Endothelial cell of umbilical vein (primary cell): ENCODE measurements at places on chromosomes 5 and 9. TPM values are rescaled to one million over a fixed set of nuclear protein-coding genes. Genes with fewer than 3 reads are reported as not detected.

DNA sequence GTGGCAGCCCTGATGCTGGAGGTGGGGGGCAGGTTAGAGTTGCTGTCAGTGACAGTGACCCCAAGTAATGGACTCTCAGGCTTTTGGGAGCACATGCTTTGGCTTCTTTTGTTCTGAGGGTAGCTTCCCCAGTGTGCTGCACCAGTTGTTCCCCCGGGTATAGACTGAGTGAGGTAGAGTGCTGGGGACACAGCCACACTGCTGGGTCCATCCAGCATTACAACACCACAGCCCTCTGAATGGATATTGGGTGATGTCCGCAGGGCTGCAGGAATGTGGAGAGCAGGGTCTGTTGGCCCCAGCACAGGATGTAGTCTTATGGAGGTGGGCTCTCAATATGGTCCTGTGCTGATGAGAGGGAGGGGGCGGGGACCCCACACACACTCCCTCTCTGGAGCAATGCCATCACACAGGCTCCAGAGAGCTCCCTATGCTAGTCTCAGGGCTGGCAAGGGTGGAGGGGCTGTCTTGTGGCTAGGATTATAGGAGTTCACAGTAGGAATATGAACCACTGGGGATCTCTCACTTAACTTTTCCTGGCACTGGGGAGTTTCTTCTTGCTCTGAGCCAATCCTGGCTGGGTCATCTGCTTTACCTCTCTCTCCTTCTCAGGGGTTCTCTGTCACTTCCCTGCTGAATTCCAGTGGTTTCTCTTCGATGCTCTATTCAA, 20.7 kb downstream of the OSMR start:
- H3K4me1 ChIP-seq = peaks cover 5% of the 10 kb centered on the region
- no peaks in the 10 kb centered on the region for H3K36me3 ChIP-seq
- H3K4me3 ChIP-seq = no peak overlapping the region
- no peak overlapping the region for H3K27ac ChIP-seq

GRCh38 chr5:173498286-173498685, 118.2 kb downstream of the BOD1 start:
- no peaks in the 10 kb centered on the region for H3K27me3 ChIP-seq
- H3K4me3 ChIP-seq = no peak overlapping the region
- no peak overlapping the region for H3K27ac ChIP-seq
- H3K4me1 ChIP-seq = no peaks in the 10 kb centered on the region
- no peaks in the 10 kb centered on the region for H3K36me3 ChIP-seq

DNA sequence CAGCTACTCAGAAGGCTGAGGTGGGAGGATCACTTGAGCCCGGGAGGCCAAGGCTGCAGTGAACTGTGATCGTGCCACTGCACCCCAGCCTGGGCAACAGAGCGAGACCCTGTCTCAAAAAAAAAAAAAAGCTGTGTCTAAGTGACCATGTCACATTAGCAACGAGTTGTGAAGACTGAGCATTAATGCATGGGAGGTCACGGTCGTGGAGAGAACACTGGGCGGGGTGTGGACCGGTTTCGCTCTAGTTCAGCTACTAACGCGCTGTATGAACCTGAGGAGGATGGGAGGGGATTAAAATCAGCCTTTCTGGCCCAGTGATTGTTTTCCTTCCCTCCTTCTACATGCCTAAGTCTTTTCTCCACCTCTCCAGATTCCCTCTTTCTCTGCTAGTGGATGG, 56.7 kb upstream of the CARTPT start:
- H3K27ac ChIP-seq = no peak overlapping the region
- H3K4me1 ChIP-seq = no peaks in the 10 kb centered on the region
- no peak for DNase-seq
- no peaks in the 10 kb centered on the region for H3K36me3 ChIP-seq
- no peak overlapping the region for H3K4me3 ChIP-seq
- H3K27me3 ChIP-seq = peaks cover 2% of the 10 kb centered on the region

GRCh38 chr9:36913393-36914211, 120.5 kb downstream of the PAX5 start:
- no peak overlapping the region for H3K4me3 ChIP-seq
- H3K27me3 ChIP-seq = no peaks in the 10 kb centered on the region
- H3K36me3 ChIP-seq = no peaks in the 10 kb centered on the region
- no peak overlapping the region for H3K27ac ChIP-seq

GRCh38 chr5:50730841-50731240, 64.4 kb downstream of the PARP8 start:
- H3K27me3 ChIP-seq = no peaks in the 10 kb centered on the region
- no peak overlapping the region for H3K27ac ChIP-seq
- no peaks in the 10 kb centered on the region for H3K36me3 ChIP-seq
- no peak overlapping the region for H3K4me3 ChIP-seq
- DNase-seq = no peak

The PDE6A gene
- not detected in 2 replicates for polyA plus RNA-seq

- H3K4me1 ChIP-seq = no peaks in the 10 kb centered on the region
- no peak overlapping the region for H3K27ac ChIP-seq
- H3K27me3 ChIP-seq = no peaks in the 10 kb centered on the region
- no peaks in the 10 kb centered on the region for H3K36me3 ChIP-seq
Observed at GRCh38 chr5:158140120-158140731, 281.3 kb upstream of the CLINT1 start.

The GARIN3 gene
- not detected in 2 replicates for polyA plus RNA-seq

The PCDHB16 gene
- polyA plus RNA-seq = 0.18 and 0.33 TPM in 2 replicates

- H3K27me3 ChIP-seq = peaks cover 8% of the 10 kb centered on the region
- no peak overlapping the region for H3K4me3 ChIP-seq
- no peak for DNase-seq
Observed at GRCh38 chr5:135157421-135158313, 123.6 kb upstream of the PITX1 start.

DNA sequence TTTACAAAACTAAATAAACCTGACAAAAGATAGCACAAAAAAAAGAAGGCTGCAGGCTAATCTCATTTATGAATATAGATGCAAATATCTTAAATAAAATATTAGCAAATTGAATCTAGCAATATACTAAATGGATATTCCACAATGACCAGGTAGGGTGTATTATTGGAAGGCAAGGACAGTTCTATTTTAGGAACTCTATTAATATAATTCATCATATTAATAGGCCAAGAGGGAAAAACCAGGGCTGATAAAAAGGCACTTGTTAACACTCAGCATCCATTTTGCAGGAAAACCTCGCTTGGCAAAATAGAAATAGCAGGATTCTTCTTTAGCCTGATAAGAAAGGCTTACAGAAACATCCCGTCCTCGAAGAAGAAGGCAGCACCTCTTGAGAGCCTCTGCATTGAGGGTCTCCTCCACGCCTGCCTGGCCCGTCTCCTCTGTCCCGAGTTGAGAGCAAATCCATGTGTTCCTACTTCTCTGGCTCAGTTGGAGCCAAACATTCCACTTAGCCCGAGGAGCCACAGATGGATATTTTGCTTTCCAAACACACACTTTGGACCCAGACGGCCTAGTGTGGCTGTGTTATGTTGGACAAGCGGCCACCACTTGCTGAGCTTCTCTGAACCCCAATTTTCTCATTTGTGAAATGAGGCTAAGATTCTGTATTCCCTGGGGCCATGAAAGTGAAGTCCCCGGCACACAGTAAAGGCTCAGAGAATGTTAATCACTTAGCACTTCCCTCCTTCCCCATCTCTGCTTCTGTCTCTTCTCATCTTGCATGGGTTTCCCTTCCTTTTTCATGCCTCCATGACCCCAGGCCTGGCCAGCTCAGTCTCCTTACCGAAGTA, 181.8 kb upstream of the MVB12B start:
- H3K4me3 ChIP-seq = no peak overlapping the region
- H3K27me3 ChIP-seq = peaks cover 3% of the 10 kb centered on the region
- no peaks in the 10 kb centered on the region for H3K4me1 ChIP-seq

- no peak overlapping the region for H3K27ac ChIP-seq
- no peaks in the 10 kb centered on the region for H3K27me3 ChIP-seq
- peaks cover 3% of the 10 kb centered on the region for H3K4me1 ChIP-seq
- H3K4me3 ChIP-seq = no peak overlapping the region
- no peak for DNase-seq
- H3K36me3 ChIP-seq = peaks cover 2% of the 10 kb centered on the region
Observed at GRCh38 chr9:16545639-16546038, 324.8 kb downstream of the BNC2 start.

- no peaks in the 10 kb centered on the region for H3K27me3 ChIP-seq
- no peak overlapping the region for H3K4me3 ChIP-seq
- no peak for DNase-seq
- no peaks in the 10 kb centered on the region for H3K36me3 ChIP-seq
Observed at GRCh38 chr9:123741214-123741613, 188.7 kb downstream of the DENND1A start.

- H3K27me3 ChIP-seq = no peaks in the 10 kb centered on the region
- H3K36me3 ChIP-seq = no peaks in the 10 kb centered on the region
- no peak overlapping the region for H3K27ac ChIP-seq
Observed at GRCh38 chr9:134915046-134915985, 2.4 kb downstream of the FCN1 start.

DNA sequence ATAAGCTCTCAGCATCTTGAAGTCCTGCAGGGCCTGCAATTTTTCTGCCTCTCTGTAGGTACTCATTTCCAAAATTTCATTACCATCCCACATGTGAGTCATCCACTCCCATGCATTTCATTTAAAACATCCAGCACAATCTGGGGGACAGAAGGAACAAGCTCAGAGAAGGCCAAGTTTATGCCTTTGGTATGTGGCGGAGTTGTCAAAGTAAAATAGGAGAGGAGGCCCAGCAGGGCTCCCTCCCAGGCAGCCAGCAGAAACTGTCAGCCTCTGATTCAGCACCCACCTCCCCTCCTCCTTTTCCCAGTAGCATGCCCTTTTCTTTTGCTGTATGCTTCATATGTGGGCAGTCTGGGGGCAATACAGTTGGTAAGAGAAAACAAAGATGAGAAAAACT, 126.4 kb upstream of the ZNF366 start:
- peaks cover 5% of the 10 kb centered on the region for H3K4me1 ChIP-seq
- H3K4me3 ChIP-seq = no peak overlapping the region
- no peak overlapping the region for H3K27ac ChIP-seq
- no peak for DNase-seq
- H3K36me3 ChIP-seq = no peaks in the 10 kb centered on the region

DNA sequence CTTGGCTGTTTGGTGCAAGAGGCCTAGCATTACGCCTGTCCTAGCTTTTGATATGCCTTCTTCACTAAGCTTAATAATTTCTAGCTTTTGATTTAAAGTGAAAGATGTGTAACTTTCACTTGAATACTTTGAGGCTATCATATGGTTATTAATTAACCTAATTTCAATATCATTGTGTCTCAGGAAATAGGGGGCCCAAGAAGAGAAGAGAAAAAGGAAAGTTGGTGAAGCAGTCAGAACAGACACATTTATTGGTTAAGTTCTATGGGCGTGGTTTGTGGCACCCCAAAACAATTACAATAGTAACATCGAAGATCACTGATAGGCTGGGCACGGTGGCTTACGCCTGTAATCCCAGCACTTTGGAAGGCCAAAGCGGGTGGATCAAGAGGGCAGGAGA, 40.9 kb upstream of the F2RL2 start:
- no peak overlapping the region for H3K27ac ChIP-seq
- H3K27me3 ChIP-seq = no peaks in the 10 kb centered on the region
- H3K4me1 ChIP-seq = peaks cover 36% of the 10 kb centered on the region
- H3K4me3 ChIP-seq = no peak overlapping the region

DNA sequence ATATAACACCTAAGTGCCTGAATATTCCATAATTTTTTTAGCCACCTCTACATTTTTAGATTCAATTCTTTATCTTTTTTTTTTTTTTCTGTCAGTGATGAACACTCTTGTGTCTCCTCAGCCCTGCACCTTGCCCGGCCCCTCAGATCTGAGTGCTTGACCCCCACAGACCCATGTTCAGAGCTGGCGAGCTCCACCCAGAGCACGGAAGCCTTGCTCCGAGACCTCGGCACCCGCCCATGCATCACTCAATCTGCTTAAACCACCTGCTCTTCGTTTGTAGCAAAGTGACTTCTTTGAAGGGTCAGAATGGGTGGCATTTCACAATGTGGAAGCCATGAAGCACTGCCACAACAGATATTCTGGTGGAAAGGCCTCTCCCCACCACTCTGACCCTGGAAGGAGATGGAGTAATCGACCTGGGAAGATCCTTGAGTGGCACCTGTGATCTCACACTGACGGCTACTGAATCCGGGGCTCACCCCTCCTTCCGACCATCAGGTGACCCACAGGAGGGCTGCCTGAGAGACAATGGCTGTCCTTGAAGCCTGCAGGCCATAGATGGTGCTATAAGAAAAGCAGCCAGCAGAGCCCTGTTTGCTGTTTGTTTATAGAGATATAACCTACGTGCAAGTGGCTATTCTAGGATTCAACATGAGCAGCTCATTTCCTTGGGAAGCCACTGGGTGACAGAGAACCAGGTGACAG, 261.1 kb upstream of the IRX4 start:
- H3K27me3 ChIP-seq = no peaks in the 10 kb centered on the region
- H3K27ac ChIP-seq = no peak overlapping the region
- H3K36me3 ChIP-seq = no peaks in the 10 kb centered on the region
- no peak overlapping the region for H3K4me3 ChIP-seq
- H3K4me1 ChIP-seq = no peaks in the 10 kb centered on the region
- DNase-seq = no peak

DNA sequence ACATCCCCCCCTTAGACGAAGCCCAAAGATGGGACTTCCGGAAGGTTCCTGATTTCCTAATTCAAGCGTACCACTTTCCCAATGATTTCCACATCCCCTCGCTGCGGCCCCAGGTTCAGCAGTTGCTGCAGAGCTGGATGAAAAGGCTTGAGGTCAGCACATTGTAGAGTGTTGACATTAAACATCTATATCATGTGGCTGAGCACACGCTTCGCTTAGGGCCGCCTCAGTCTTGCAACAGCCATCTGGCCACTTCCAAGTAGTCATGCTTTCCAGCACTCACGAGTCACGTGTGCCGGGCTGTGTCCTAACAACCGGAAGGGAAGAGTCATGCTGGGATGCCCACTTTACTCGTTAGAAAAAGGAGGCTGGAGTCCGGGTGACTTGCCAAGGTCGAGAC, 340.6 kb upstream of the IRX4 start:
- H3K4me3 ChIP-seq = no peak overlapping the region
- no peak overlapping the region for H3K27ac ChIP-seq
- H3K36me3 ChIP-seq = no peaks in the 10 kb centered on the region
- DNase-seq = no peak
- H3K27me3 ChIP-seq = no peaks in the 10 kb centered on the region
- no peaks in the 10 kb centered on the region for H3K4me1 ChIP-seq

DNA sequence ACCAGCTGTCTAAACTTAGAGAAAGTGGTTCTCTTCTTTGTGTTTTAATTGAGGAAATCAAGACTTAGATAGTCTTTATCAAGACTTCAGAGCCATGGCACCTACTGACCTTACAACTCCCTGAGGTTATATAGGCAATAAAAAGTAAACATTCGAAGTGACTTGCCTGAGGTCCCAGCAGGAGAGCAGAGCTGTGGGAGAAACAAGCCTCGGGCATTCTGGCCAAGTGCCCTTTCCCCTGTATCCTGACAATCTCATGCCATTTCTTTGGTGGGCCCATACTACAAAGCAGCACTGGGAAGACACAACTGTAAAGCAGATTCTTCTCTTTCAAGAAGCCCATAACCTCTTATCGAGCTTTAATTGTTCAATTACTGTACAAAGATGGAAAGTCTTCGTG, 23.1 kb downstream of the FREM1 start:
- peaks cover 2% of the 10 kb centered on the region for H3K27me3 ChIP-seq
- no peaks in the 10 kb centered on the region for H3K4me1 ChIP-seq
- DNase-seq = no peak
- H3K27ac ChIP-seq = no peak overlapping the region
- H3K4me3 ChIP-seq = no peak overlapping the region
- H3K36me3 ChIP-seq = no peaks in the 10 kb centered on the region

The PCDHA11 gene
- 0.03 TPM in 1 of 2 replicates, not detected in the other for polyA plus RNA-seq
